ENCODE measurements at places on chromosomes 1 and 21.

DNA sequence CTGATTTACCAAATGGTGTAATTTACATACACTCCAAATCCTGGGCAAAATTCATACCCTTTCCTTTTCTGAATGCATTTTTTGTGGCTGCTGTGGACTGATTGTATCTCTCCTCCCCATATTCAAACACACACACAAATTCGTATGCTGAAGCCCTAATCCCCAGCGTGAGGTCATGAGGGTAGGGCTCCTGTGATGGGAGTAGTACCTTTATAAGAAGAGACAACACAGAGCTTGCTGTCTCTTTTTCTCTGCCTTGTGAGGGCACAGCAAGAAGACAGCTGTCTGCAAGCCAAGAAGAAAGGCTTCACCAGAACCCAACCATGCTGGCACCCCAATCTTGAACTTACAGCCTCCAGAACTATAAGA, 24.4 kb downstream of the DUSP10 start:
- DNase-seq: no peak

GRCh38 chr1:154816937-154817336, 53.1 kb downstream of the KCNN3 start:
- no peak for DNase-seq

DNA sequence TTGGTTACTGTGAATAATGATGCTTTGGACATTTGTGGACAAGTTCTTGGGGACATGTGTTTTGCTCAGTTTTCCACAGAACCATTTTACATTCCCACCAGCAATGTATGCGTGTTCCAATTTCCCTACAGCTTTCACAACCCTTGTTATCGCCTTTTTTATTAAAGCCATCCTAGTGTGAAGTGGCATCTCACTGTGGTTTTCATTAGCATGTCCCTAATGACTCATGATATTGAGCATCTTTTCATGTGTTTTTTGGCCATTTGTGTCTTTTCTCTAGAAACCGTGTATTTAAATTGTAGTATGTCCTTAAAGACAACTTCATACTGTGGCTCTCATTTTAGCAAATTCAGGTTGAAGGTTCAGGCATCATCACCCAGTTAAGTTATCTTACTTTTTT, 132.1 kb downstream of the TGFBR3 start:
- DNase-seq: no peak

DNA sequence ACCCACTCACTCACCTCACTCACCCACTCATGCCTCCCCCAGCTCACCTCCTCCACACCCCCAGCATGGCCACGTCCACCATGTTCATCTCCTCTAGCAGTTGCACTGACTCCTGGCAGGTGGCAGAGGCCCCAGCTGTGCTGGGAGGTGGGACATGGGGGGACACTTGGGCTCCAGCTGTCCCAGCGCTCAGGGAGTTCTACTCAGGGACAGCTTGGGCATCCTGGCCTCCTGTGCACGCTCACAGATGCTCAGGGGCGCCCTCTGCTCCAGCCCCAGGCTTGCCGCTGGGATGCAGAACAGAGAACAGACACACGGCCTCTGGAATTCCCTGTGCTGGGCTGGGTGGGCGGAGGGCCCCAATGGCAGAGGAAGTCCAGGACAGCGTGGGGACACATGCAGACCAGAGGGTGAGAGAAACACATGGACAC, 5.2 kb downstream of the KRTAP10-8 start:
- no peak for DNase-seq

DNA sequence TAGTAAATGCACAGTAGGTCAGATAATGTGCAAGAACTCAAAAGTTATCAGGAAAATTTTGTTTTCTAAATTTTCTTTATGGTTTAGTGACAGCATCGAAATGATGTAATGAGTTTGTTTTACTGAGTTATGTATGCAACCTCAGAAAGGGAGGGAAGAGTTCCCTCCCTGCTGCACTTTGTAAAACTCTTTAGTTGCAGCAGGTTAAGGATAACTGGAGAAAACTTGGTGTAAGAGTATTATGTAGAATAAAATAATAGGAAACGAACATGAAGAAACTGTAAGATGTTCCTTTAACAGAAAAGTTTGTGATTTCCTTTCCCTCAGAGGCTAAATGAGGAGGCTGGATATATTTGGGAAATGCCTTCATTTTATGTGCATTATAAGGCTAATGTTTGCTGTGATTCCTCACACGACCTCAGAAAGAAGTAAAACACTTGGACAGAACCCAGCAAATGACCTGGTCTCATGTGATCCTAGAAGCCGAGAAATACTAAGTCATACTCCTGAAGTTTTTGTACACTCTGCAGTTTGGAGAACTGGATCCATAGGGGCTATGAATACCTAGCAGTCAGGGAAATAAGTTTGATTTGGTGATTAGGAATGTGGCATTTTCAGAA, 35.4 kb downstream of the ADGRL2 start:
- DNase-seq: no peak

DNA sequence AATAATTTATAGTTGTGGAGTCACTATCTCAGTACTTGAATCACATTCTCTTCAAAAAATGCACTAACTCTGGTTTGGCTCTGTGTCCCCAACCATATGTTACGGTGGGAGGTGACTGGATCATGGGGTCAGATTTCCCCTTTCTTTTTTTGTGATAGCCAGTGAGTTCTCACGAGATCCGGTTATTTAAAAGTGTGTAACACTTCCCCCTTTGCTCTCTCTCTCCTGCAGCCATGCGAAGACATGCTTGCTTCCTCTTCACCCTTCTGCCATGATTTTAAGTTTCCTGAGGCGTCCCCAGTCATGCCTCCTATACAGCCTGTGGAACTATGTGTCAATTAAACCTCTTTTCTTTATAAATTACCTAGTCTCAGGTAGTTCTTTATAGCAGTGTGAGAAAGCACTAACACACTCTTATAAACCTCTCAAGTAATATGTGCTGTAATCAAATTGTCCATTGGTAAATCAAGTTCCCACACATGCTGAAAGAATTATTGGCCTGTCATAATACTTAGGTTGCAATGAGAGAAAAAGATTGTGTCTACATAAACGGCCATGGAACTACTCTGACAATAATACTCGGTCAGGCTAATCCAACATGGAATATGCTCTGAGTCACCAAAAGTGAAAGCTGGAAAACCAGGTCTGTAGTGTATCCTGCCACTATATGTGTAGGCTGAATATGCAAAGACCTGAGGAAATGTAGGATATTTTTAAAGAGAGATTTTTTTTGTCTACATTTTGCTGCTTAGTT, 107.5 kb downstream of the SLC44A5 start:
- DNase-seq: no peak

DNA sequence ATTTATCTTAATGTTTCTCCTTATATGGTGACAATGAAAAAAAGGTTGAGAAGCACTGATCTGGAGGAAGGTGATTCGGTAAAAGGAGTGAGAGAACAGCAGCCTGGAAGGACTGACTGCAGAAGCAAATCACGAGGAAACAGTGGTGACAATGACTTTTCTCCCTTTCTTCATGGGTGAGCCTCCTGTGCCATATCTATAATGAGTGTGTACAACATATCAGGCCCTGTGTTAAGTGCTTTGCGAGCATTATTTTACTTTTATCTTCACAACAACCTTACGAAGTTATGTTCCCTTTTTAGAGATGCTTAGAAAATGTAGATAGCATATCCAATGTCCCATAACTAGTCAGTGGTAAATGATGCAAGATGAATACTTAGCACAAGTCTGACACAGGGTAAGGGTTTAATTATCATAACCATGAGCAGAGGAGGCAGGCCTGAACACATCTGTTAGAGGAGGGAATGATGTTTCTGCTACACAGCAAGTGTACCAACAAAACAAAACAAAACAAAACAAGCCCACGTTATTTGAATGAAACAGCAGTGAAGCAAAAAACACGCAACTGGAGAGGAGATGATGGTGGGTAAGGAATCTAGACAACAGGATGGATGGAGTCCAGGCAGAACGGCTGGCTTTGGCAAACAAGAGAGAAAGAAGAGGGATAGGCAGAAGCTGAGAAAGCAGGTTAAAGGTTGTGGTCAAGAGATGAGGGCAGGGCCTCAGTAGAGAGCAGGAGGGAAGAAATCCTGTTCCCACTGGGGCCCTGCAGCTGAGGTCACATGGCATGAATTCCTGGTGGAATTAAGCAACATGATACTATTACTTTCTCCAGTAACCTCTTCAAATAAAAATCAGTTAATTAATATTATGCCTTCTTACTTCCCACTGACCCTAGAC, 29.6 kb downstream of the GNG12 start:
- DNase-seq: no peak

GRCh38 chr1:173082913-173083312, 32.2 kb upstream of the TNFSF18 start:
- DNase-seq: no peak

DNA sequence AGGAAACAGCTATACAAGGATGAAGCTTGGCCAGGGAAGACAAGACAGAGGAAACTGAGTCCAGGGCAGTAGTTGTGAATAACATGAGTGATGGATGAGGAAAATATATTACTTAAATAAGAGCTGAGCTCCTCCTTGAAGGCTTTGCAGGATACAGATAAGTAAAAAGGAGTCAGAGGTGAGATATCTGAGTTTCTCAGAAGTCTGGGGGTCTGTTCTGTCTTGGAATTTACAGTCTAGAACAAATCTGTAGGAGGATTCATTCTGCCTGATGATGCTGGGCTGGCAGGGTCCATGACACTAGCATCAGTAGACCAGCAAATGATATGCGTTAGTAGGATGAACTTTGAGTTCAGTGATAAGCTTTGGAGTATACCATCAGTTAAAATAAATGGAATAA, 266.1 kb upstream of the POGK start:
- no peak for DNase-seq

DNA sequence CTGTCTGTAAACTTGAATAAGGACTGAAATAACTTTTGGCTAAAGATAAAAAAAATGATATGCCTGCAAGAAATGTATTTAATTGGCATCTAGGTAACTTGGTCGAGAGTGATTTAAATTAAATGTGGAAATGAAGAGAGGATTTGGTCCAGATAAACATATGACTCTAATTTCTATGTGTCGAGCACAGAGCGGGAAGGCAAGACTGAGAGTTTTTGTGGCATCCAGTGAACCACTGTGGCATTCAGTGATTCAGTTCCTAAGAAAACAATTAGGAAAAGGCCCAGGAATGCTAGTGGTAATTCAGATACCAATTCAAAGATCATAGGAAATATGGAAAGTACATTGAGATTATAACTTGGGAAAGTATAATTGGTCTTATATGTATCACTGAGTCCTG, 39.6 kb downstream of the PDE4B start:
- no peak for DNase-seq

DNA sequence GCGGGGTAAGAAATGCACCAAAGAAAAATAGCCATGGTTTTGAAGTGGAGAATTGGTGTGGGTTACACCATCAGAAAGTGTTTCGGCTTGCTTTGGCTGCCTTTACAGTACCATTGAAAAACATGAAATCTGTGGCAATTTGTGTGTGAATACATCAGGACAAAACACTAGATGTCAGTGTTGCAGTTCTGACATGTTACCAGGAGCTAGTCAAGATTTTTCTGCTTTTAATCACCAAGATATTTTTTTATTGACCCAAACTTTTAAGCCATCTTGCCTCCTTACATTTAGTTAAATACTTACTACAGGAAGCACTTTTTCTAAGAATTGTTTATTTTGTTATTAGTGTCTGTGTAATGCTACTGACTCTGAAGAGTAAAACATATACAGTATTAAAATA, 14.3 kb downstream of the RRP15 start:
- DNase-seq: no peak

- no peak for DNase-seq
Observed at GRCh38 chr1:107344836-107345235, 204.0 kb downstream of the NTNG1 start.

DNA sequence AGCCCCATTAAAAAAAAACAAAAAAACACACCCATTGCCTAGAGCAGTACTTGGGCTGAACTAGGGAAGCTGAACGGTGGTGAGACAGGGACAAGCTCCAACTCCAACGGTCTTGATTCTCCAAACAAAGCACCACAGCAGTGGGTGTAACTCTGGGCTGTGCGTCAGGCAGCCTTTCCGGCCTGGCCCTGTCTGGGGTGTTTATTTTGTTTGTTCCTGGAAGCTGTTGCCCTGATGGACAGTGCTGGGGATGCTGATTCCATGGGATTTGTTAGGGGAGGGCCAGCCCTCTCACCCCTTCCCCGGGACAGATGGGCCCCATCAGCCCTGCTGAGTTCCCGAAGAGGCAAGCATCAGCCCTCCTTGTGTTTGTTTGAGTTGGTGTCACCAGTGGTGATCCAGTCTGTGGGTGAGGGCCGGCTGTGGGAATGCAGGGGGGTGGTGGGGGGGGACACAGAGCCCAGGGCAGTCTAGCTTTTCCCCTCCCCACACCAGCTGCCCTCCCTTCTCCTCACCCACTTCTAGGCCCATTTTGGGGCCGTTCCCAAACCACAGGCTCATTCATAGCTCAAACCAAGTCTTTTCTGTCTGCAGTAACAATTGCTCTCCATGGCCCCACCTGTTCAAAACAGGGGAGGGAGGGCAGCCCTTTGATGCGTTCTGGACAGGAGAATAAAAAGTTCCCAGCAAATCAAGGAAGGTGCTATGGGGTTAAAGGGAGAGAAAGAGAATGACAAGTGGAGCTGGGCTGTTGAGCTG, 4.5 kb downstream of the WNT2B start:
- no peak for DNase-seq

DNA sequence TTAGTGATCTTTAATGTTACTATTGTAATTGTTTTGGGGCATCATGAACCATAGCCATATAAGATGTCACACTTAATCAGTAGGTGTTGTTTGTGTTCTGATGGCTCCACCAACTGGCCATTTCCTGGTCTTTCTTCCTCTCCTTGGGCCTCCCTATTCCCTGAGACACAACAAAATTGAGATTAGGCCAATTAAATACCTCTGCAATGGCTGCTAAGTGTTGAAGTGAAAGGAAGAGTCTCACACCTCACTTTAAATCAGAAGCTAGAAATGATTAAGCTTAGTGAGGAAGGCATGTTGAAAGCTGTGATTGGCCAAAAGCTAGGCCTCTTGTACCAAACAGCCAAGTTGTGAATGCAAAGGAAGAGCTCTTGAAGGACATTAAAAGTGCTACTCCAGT, 30.7 kb downstream of the PPP2R5A start:
- no peak for DNase-seq

- DNase-seq: no peak
Observed at GRCh38 chr1:72336776-72337175, 54.4 kb upstream of the NEGR1 start.

DNA sequence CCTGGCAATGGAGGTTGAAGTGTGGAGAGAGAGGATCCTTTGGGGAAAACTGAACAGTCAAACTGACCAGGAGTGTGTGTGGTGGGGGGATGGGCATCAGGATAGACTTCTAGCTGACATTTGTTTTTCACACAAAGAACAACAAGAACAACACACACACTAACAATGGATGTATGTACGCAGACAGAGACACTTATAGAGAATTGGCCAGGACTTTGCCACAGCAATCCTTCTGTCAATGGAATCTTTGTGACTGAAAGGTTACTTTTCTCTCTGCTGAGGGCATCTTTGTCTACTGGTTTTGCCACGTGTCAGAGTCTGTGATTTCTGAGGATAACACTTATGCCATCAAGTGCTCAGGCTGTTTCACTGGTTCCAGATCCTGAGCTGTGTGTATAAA, 12.4 kb upstream of the FCGR2A start:
- no peak for DNase-seq

GRCh38 chr1:241775021-241775420, 73.0 kb upstream of the EXO1 start:
- no peak for DNase-seq
